ENCODE measurements at places on chromosomes 7 and 10.
A peak's percentile ranks its signal among the peaks of the same experiment; 100 is the strongest.

DNA sequence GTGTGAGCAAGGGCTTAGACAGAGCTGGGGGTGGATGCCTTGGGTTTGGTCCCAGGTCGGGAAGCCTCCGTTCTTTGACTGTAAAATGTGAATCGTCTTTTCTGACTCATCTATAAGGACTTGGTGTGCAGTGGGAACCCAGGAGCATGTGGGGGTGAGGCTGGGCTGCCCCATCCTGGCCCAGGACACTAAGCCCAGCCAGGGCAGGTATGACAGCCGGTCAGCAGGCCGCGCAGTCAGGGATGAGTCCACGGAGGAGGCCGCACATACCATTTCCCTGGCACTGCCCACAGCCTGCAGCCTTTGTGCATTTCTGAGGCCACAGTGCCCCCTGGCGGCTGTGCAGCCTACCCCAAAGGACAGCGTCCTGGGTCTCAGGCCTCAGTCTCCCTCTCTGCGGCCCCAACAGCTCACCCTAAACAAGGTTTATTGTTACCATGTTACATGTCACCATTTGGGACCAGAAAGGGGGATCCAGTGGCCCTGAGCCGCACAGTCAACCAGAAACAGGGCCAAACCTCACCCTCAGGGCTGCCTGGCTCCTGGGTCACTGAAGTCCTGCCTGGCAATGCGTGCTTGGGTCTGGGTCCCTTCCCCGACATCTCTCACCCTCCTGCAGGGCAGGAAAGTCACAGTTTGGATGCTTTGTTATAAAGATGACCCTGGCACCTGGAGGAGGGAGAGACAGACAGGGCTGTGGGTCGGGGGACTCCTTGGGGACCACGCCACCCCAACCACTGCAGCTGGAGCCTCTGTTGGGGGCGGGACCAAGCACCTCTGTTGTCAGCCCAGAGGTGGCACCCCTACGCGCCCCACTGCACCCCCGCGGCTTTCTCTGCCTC is 14.4 kb upstream of the SH2B2 start:
- DNase-seq, result peak; percentile 54

- no peak for DNase-seq
These were observed 222.9 kb downstream of the KIF20B start for GRCh38 chr10:89924261-89924660.

GRCh38 chr10:78935697-78936407 is 132.9 kb upstream of the ZMIZ1 start:
- DNase-seq, result no peak

GRCh38 chr7:31688372-31688771 is 1.4 kb downstream of the PPP1R17 start:
- no peak for DNase-seq

- no peak for DNase-seq
These were observed 73.5 kb downstream of the CUX1 start for GRCh38 chr7:101890749-101891523.

GRCh38 chr7:156950381-156950858 is 908 bp downstream of the NOM1 start:
- DNase-seq, result no peak

- DNase-seq, result no peak
These were observed 69.6 kb upstream of the ADO start for GRCh38 chr10:62734781-62735463.

DNA sequence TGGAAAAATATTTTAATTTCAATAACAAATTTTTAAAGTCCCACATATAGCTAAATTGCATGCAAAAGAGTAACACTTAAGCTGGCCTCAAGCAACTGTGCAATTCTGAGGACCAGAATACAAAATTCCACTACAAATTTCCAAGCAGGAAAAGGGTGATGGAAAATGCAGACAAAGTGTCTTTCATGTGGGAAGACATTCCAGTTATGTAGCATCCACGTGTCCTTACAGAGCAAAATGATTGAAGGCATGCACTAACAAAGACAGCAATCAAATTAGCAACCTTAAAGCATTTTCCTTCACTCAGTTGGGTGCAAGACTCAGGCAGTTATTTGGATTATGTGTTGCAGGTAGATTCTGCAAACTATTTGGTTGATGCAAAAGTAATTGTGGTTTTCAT is 203.7 kb downstream of the HERPUD2 start:
- no peak for DNase-seq

- no peak for DNase-seq
These were observed 10.0 kb upstream of the CHN2 start for GRCh38 chr7:29184599-29184998.

DNA sequence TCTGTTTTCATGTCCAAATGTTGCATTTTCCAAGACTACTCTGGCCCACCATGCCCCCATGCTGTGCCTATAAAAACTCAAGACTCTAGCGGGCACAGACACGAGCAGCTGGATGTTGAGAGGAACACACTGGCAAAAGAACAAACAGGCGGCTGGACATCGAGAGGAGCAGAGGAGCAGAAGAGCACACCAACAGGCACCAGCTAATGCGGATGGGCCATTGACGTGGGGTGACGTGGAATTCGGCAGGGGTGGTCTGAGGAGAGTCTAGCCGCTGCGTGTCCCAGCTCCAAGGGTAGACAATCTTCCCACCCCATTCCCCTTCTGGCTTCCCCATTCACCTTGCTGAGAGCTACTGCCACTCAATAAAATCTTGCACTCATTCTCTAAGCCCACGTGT is 54.4 kb upstream of the SMIM30 start:
- DNase-seq, result no peak

DNA sequence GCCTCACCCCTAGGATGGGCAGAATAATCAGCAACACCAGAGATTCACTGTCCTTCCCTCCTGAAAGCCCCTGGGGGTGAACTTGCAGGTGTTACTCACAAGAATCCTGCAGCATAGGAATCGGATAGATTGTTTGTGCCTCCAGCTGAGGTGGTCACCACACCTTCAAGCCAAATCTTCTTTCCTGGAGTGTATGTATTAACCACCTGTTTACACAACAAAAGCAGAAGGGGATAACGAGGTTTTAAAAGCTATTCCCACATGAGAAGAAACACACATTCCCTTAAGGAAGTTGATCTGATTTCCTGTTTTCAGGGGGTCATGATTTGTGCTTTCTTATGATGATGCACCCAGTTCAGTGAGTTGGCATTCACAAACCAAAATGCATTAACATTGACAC is 173.8 kb upstream of the HPS1 start:
- no peak for DNase-seq

DNA sequence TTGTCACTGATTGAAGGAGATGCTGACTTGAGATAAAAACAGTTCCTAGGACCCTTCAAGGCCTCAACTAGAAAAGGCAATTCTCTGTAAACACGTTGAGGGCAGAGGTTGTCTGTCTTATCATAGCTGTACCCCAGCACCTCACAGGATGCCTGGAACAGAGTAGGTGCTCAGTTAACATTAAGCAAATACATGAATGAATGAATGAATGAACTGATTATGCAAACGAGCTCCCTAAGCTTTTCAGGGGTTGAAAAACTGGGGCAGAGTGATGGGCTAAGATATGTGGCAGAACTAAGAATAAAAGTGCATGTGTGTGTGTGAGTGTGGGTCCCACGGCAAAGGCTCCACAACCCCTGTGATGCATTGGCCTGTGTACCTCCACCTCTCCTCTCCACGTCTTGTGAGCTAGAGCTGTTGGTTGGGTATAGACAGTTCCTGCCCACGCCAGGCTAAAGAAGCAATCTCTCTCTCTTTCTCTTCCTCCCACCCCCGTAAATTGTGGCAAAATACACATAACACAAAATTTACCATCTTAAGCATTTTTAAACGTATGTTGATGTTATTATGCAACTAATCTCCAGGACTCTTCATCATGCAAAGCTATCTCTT is 20.9 kb upstream of the SMC3 start:
- DNase-seq, result no peak
